ENCODE measurements at places on chromosomes 2 and 18.

- H3K4me3 ChIP-seq: no peak overlapping the region
- H3K27me3 ChIP-seq: no peaks in the 10 kb centered on the region
Measured at GRCh38 chr2:58959996-58960395, 718.9 kb upstream of the FANCL start.

DNA sequence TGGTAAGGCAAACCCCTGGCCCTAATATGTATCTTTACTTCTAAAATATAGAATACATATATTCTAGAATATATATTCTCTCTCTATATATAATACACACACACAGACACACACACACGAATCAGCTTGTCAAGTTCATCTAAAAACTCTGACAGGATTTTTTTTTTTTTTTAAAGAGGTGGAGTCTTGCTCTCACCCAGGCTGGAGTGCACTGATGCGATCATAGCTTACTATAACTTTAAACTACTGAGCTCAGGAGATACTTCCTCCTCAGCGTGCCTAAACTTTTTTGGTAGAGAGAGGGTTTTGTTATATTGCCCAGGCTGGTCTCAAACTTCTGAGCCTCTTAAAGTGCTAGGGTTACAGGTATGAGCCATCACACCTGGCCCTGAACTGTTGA lies 45.2 kb downstream of the DOK1 start:
- no peak overlapping the region for H3K4me3 ChIP-seq
- peaks cover 4% of the 10 kb centered on the region for H3K4me1 ChIP-seq
- H3K36me3 ChIP-seq: no peaks in the 10 kb centered on the region
- peaks cover 46% of the 10 kb centered on the region for H3K27me3 ChIP-seq
- H3K27ac ChIP-seq: no peak overlapping the region

DNA sequence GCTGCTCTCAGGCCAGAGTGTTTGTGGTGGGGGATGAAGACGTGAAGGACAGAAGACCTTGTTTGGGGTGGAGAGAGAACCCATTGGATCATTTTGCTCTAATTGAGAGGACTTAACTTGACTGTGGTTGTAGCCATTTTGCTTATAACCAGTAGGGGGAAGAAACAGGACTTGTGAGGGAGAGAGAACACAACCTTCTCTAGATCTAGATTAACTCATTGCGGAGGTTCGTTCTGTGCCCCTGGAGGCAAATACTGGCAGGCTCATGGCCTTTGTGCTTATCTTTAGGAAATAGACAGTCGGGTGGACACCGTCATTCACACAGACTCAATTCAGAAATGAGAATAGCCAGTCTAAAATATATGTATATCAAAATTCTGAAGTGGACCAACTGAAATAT lies 147.0 kb upstream of the LHCGR start:
- DNase-seq: no peak
- H3K4me1 ChIP-seq: no peaks in the 10 kb centered on the region
- H3K4me3 ChIP-seq: no peak overlapping the region
- no peaks in the 10 kb centered on the region for H3K36me3 ChIP-seq
- H3K27me3 ChIP-seq: peaks cover 5% of the 10 kb centered on the region
- no peak overlapping the region for H3K27ac ChIP-seq

DNA sequence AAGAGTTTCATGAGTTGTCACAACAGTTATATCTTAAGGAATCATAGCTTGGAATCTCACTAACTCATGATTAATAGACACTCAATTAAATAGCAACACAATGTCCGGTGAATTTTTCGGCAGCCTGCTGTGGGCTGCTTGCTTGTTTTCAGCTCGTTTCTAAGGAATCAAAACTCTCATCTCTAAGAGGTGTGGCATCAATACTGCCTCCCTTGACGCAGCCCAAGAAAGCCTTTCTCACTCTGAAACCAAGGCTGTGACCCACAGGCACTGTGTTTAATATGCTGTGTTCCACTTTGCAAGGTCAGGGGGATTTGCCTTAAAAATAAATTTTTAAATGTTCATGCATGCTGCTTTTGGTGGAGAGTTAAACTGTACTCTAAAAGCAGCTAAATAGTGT lies 5.4 kb downstream of the DCC start:
- no peaks in the 10 kb centered on the region for H3K4me1 ChIP-seq
- H3K4me3 ChIP-seq: no peak overlapping the region
- H3K36me3 ChIP-seq: no peaks in the 10 kb centered on the region
- no peaks in the 10 kb centered on the region for H3K27me3 ChIP-seq
- no peak overlapping the region for H3K27ac ChIP-seq
- no peak for DNase-seq

GRCh38 chr2:10770956-10771750 lies 41.4 kb downstream of the PDIA6 start:
- DNase-seq: no peak
- no peaks in the 10 kb centered on the region for H3K4me1 ChIP-seq
- no peaks in the 10 kb centered on the region for H3K27me3 ChIP-seq
- H3K4me3 ChIP-seq: no peak overlapping the region

GRCh38 chr2:73293534-73294171 lies at the start of gene EGR4:
Gene EGR4, minus strand, starts transcription at chr2:73293548. Its CDS starts 231 bp downstream, at chr2:73293317.
- peak; percentile 87 for DNase-seq
- H3K4me1 ChIP-seq: peaks cover 19% of the 10 kb centered on the region
- no peaks in the 10 kb centered on the region for H3K36me3 ChIP-seq

DNA sequence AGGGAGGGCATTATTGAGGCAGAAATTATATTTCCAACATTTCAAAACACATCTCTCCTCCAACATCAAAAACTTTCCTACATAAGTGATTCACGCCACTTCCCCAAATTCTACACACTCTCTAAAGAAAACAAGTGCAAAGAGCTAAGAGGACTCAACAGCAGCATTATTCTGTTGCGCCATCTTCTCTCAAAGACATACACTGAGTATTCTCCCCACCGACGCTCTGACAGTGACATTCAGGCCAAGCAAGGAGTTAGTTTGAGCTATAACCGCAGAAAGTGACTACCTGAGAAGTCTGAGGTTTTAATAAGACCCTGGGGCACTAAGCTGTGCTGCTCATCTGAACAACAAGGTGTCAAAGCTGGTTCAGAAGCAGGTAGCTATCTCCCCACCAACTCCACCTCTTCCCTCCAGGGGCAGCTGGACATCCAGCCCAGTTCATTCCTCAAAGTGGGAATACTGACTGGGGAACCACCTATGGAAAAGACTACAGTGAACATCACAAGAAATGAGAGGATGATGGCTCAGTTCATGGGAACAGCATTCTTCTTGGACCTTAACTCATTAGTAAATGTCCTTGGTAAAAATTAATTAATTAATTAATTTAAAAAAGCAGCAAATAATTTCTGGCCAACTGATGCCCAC lies 309.5 kb upstream of the CCDC68 start:
- DNase-seq: no peak
- peak overlapping the region; percentile 45 for H3K27ac ChIP-seq
- peaks cover 17% of the 10 kb centered on the region for H3K4me1 ChIP-seq
- no peak overlapping the region for H3K4me3 ChIP-seq

DNA sequence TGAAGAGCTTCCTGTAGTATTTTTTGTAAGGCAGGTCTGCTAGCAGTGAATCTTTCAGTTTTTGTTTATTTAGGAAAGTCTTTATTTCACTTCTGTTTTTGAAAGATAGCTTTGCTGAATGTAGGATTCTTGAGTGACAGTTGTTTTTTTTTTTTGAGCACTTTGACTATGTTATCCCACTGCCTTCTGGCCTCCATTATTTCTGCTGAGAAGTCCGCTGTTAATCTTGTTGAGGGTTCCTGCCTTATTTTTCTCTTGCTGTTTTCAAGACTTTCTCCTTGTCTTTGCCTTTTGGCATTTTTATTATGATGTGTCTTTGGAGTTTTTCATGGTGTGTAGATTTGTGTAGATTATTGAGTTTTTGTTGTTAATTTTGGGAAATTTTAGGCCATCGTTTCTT lies 21.9 kb downstream of the RBFA start:
- DNase-seq: no peak
- H3K36me3 ChIP-seq: peaks cover 21% of the 10 kb centered on the region
- no peak overlapping the region for H3K27ac ChIP-seq
- H3K27me3 ChIP-seq: no peaks in the 10 kb centered on the region
- no peaks in the 10 kb centered on the region for H3K4me1 ChIP-seq
- H3K4me3 ChIP-seq: no peak overlapping the region

DNA sequence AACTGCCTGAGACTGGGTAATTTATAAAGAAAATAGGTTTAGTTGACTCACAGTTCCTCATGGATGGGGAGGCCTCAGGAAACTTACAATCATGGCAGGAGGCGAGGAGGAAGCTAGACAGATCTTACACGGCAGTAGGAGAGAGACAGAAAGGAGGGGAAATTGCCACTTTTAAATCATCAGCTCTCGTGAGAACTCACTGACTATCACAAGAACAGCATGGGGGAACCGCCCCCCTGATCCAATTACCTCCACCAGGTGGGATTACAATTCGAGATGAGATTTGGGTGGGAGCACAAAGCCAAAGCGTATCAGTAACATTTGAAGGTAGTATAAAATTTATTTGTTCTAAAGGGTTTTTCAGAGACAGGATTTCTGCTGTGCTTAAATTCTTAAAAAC lies 5.4 kb downstream of the GALM start:
- no peak overlapping the region for H3K4me3 ChIP-seq
- H3K36me3 ChIP-seq: peaks cover 41% of the 10 kb centered on the region
- no peak overlapping the region for H3K27ac ChIP-seq
- no peaks in the 10 kb centered on the region for H3K27me3 ChIP-seq

GRCh38 chr18:59276047-59276446 lies 2.8 kb upstream of the RAX start:
- H3K4me3 ChIP-seq: no peak overlapping the region
- DNase-seq: no peak
- H3K27ac ChIP-seq: no peak overlapping the region
- H3K36me3 ChIP-seq: no peaks in the 10 kb centered on the region
- H3K4me1 ChIP-seq: peaks cover 11% of the 10 kb centered on the region
- peaks cover 65% of the 10 kb centered on the region for H3K27me3 ChIP-seq

DNA sequence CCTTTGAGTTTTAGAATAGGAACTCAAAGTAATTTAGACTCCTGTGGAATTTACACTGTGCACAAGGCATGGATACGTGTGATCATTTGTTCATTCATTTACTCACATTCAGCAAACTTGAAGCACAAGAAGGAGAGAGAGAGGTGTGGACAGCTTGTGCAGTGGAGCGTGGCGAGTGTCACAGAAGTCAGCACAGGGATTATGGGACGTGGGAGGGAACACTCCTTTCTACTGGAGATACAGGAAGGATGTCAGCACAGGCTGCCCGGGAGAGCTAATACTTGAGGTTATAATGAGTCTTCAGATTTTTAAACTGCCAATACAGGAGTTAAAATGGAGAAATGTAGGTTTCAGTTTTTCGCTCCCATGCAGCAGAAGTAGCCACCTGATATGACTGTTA lies 7.0 kb downstream of the FAM228A start:
- no peak overlapping the region for H3K27ac ChIP-seq
- H3K27me3 ChIP-seq: no peaks in the 10 kb centered on the region
- DNase-seq: no peak
- no peak overlapping the region for H3K4me3 ChIP-seq
- H3K4me1 ChIP-seq: no peaks in the 10 kb centered on the region

DNA sequence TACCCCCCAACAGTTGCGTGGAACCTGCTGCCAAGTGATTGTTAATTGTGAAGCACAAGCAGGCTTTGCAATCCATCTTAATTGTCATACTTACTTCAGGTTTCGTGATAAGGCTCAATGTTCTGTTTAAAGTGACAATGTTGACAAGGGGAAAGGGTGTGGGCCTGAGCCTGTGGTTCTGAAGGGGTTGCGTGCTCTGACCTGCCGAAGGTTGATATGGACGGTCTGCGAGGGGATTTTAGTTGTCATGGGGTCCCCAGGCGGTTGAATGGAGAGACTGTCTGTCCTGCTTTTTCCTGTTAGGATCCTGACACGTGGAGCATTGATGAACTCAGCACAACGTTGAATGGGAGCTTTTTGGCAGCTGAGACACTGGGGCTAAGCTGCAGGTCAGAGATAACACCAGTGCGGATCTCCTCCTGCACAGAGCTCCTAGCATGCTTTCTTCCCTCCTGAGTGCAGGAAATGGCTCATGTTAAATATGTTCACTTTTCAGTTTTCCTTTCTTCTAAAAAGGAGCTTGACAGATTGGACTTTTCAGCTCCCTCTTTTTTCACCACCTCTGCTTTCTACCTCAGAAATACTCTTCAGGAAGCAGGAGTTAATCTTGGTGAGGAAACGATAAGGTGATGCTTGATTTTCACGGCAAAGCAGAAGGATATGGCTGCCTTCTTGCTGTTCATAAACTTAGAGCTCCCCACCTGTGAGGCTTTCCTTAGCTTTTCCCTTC lies 62.9 kb upstream of the ZEB2 start:
- peaks cover 47% of the 10 kb centered on the region for H3K4me1 ChIP-seq
- peaks cover 5% of the 10 kb centered on the region for H3K27me3 ChIP-seq
- H3K27ac ChIP-seq: no peak overlapping the region
- peaks cover 1% of the 10 kb centered on the region for H3K36me3 ChIP-seq
- DNase-seq: no peak

DNA sequence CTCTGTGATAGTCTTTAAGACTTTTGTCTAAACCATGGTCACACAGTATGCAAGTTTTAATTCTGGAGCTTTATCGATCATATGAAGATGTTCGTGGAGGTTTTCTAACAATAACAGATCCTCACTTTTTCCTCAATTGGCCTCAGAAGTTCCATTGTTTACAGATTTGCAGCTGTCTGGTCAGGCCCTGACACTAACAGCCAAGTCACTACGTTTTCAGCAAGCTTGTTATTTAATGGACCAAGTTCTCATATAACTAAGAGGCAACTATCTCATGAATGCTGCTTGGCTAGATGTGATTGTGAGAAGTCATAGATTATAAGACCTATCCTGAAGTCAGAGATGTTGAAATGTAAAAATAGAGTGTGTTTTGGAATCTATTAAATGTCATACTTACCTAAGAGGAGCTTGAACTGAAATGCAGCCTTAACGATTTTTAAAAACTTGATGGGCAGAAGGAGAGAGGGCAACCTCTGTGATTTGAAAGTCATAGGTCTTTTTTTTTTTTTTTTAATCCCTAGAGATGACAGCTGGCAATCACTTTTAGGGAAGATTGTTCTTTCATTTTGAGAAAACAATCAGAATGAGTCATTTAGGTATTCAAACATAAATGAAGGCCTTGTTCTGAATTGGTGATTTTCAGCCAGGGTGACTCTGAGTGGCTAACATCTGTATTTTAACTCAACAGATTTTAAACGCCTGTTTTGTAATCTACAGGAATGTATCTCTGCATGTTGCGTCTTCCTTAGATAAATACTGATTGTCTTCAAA lies 48.4 kb upstream of the NEMP2 start:
- DNase-seq: no peak
- no peak overlapping the region for H3K4me3 ChIP-seq
- no peaks in the 10 kb centered on the region for H3K27me3 ChIP-seq
- H3K36me3 ChIP-seq: no peaks in the 10 kb centered on the region

DNA sequence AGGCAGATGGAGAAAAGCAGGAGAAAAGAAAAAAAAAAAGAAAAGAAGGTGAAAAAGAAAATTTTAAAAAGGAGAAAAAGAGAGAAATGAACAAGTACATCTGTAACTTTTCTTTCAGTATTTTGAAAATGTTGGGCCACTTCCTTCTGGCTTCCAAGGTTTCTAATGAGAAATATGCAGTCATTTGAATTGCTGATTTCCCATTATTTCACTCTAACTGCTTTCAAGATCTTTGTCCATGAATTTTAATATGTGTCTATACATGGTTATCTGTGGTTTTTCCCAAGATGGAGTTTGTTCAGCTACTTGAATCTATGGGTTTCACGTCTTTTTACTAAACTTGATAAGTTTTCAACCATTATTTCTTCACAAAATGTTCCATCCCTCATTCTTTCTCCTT lies 14.3 kb upstream of the MPP4 start:
- no peaks in the 10 kb centered on the region for H3K27me3 ChIP-seq
- no peak overlapping the region for H3K27ac ChIP-seq
- H3K4me1 ChIP-seq: peaks cover under 1% of the 10 kb centered on the region
- H3K4me3 ChIP-seq: no peak overlapping the region

Measured in activated naive CD8-positive, alpha-beta T cell treated with anti-CD3 and anti-CD28 coated beads, Interleukin-2, amount 50 U/mL, for 24 hours (primary cell).